Neural cell (in vitro differentiated cells): ENCODE measurements at places on chromosomes 11 and 22. TPM values are rescaled to one million over a fixed set of nuclear protein-coding genes. Genes with fewer than 3 reads are reported as not detected.

PHF21B gene
- polyA plus RNA-seq, result 49.5 and 56.4 TPM in 2 replicates

APBB1 gene
- 283 and 323 TPM in 2 replicates for polyA plus RNA-seq

FAM181B gene
- polyA plus RNA-seq, result 1.3 and 1.4 TPM in 2 replicates

TTLL8 gene
- not detected in 2 replicates for polyA plus RNA-seq

NCF4 gene
- not detected in 2 replicates for polyA plus RNA-seq
